ENCODE measurements at places on chromosomes 7 and 10.
A peak's percentile ranks its signal among the peaks of the same experiment; 100 is the strongest.

DNA sequence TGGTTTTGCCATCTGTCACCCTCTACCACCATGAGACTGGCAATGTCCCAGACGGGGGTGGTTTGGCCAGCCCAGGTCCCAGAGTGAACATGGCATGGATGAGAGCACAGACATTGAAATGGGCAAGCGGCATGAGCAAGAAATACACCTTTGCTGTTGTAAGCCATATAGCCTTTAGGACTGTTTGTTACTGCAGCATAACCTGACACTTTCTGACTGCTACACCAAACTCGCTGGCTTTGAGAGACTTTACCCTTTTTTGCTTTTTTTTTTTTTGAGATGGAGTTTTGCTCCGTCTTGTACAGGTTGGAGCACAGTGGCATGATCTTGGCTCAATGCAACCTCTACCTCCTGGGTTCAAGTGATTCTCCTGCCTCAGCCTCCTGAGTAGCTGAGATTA, 5.2 kb upstream of the MUC3A start:
- no peak for DNase-seq

- peak; percentile 31 for DNase-seq
Measured at GRCh38 chr7:85890244-85890811, 703.5 kb upstream of the SEMA3D start.

DNA sequence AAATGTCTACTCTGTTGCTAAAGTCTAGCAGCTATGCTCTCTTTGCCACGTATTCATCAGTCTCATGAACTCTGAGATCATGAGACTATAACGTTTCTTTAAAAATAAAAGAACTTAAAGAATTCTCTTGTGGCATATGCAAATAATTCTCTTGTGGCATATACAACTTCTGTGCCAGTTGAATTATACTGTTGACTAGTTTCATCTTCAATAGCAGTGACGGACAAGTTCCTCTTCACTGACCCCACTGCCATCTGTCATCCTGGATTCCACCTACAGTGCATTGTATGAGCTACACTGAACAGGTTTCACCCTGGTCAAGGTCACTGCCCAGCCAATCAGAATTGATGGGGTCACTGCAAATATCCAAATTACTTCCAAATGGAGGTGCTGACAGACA, 88.2 kb downstream of the CD36 start:
- DNase-seq: peak; percentile 75

DNA sequence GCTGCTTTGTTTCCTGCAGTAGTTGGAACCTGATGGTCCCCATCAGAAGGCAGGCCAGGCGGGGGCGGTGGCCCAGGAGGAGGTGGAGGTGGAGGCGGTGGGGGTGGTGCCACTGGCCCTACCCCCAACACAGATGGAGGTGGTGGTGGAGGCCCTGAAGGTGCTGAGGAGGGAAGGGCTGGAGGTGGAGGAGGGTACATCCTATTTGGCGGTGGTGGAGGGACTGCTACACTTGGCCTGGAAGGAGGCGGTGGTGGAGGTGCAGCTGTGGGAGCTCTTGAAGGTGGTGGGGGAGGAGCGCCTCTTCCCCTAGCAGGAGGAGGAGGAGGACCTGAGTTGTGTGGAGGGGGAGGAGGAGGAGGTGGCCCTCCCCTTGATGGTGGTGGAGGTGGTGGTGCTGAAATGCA, 36.8 kb downstream of the LMOD2 start:
- DNase-seq: no peak

DNA sequence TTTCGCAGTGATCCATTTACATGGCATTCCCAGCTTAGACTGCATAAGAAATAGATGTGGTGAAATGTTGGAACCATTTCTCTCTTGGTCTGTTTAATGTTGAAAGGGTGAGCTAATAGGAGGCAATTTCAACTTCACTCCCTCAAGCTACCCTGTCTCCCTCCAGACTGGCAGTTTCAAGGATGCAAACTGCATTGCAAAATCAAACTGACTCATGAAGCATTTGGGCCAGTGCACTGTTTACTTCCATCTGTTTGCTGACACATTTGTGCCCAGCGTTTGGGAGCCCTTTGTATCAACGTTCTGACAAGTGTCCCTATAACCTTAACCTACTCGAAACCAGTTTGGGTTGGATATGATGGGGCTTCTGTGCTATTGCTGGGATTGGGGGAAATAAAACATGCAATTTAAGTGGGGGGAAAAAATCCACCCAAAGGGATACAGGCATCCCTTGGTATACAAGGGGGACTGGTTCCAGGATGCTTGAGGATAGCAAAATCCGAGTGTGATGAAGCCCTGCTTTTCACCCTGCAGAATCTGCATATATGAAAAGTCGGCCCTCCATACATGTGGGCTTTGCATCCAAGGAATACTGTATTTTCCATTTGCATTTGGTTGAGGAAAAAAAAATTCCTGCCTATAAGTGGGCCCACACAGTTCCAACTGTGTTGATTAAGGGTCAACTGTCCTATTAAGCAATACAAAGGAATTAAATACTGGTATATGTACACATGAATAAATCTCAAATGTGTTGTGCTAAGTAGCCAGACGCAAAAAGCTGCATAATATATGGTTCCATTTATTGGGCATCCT, 15.6 kb downstream of the RHEB start:
- DNase-seq: peak; percentile 76

GRCh38 chr10:96345222-96345621, 13.6 kb downstream of the OPALIN start:
- DNase-seq: no peak

GRCh38 chr10:75967491-75967890, 536.1 kb downstream of the LRMDA start:
- no peak for DNase-seq

- DNase-seq: no peak
Measured at GRCh38 chr10:132840698-132841614, 55.0 kb upstream of the NKX6-2 start.

DNA sequence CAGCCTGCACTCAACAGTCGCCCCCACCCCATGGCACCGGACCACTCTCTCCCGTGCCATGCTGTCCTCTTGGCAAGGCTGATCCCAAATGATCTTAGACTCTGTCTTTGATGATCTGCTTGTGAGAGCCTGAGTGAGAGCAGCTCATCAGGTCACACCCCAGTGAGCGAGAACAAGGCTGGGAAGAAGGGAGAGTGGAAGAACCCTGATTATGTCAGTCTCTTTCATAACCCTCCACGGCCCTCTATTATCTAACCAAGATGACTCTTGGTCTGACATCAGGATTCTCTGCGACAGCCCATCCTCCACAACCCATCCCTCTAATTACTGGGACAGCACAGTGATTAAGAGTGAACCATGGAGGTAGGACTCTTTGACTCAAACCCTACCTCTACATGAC, 53.1 kb upstream of the C7orf33 start:
- peak; percentile 51 for DNase-seq

DNA sequence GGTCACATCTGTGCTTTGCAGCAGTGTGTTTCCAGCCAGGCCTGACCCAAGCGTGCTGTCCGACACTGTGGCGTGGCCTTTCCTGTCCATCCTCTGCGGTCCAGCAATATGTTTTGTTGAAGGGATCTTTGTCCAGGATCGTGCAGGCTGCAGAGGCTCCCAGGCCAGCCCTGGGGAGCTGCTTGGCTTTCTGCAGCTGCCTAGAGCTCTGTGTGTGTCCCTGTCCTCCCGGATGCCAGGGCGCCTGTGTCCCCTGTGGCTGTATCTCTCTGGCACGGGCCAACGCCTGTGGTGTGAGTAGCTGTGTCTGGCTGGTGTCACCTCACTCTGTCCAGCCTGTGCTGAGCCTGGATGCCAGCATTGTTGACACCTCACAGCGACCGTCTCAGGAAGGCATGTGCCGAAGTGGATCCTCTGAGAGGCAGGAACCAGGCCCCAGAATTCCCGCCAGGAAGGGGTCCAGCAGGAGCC, 94.5 kb downstream of the INPP5A start:
- DNase-seq: no peak

- DNase-seq: no peak
Measured at GRCh38 chr7:82441669-82442478, 1.7 kb downstream of the CACNA2D1 start.

GRCh38 chr7:91343420-91343960, 79.3 kb downstream of the FZD1 start:
- DNase-seq: no peak

GRCh38 chr7:24706211-24707170, 50.8 kb downstream of the GSDME start:
- no peak for DNase-seq

- no peak for DNase-seq
Measured at GRCh38 chr10:80279146-80279545, 10.3 kb downstream of the MAT1A start.

DNA sequence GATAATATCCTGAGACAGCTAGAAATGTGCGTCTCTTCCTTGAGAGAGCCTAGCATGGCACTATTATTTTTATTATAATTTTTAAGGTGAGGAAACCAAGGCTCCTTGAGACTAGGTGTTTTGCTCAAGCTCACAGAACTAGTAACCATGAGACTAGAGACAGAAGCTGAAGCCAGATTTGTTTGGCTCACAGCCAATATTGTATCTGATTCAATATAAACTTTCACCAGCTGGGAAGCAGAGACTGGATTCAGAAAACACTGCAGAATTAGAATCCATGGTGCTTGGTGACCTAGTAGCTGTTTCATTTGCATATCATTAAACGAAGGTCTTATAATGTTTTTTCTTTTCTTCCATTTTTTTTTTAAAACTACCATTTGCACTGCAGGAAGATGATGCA, 64.4 kb downstream of the DNAJB9 start:
- DNase-seq: no peak

DNA sequence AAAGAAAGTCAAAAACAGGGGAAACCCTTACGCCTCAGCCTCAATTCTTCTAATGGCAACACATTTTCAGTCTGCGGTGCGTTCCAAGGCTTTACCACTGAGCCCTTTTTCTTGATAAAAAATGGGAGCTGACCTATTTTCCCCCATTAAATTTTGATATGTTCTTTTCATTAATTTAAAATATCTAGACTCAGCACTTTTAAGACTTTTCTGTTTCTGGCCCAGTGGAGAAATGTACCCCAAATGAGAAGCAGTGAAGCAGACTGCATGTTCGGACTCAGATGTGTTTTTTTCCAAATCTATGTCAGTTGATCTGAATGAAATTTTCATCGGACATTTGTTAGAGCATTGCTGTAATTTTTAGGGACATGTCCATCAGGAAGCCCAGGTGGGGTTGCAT, 126.2 kb downstream of the SEC23IP start:
- no peak for DNase-seq

DNA sequence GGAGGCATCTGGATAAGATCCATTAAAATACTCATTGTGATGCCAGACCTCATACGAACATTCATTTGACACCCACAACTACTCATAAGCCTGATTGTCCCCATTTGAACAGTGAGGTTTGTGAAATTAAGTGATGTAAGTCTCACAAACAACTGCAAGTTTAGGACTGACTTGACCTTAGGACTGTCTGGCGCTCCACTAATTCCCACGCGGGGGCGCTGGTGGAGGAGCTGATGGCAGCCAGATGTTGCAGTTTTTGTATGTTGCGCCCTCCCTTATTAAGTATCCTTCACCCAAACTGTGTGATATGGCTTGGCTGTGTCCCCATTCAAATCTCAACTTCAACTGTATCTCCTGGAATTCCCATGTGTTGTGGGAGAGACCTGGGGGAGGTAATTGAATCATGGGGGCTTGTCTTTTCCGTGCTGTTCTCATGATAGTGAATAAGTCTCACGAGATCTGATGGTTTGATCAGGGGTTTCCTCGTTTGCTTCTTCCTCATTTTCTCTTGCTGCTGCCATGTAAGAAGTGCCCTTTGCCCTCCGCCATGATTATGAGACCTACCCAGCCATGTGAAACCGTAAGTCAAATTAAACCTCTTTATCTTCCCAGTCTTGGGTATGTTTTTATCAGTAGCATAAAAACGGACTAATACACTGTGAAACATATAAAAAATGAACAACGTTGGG, 20.3 kb upstream of the TIAL1 start:
- DNase-seq: peak; percentile 66

- DNase-seq: no peak
Measured at GRCh38 chr10:6958711-6959110, 378.6 kb upstream of the PRKCQ start.

- DNase-seq: no peak
Measured at GRCh38 chr10:51204066-51204465, 129.8 kb downstream of the PRKG1 start.

DNA sequence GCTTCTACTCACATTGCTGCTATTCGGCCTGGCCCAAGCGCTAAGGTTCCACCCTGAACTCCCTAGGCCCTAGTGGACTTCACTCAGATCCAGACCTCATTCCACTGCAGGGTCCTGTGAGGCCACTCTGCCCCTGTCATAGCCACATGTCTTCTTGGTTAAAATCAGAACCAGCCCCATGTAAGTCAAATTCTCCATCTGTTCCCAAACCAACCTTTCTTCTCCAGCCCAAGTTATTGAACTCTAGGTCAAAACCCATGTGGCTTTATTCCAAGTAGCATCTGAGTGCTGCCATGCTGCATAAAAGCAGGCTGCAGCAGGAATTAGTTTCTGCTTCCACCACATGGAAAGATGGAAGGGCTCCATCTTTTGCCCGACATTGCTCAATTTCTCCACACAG, 281.2 kb downstream of the SNX13 start:
- no peak for DNase-seq

DNA sequence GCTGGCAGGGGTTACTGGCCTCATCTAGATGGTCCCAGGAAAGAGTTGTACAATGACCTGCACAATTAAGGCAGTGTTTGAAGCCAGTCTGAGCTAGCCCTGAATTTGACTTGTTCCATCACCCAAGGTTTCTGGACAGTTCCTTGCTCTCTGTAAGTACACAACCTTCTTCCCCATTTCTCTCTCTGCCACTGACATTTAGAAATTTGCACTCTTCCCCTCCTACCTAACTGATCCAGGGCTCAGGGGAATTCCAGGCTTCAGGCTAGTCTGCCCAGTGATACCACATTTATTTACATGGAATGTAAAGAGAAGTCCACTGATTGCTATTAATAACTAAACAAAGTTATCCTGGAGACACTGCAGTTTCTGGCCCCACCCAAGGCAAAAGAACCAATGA, 139.0 kb upstream of the GPR26 start:
- peak; percentile 75 for DNase-seq

- DNase-seq: no peak
Measured at GRCh38 chr7:153022475-153023193, 263.1 kb downstream of the ACTR3B start.

DNA sequence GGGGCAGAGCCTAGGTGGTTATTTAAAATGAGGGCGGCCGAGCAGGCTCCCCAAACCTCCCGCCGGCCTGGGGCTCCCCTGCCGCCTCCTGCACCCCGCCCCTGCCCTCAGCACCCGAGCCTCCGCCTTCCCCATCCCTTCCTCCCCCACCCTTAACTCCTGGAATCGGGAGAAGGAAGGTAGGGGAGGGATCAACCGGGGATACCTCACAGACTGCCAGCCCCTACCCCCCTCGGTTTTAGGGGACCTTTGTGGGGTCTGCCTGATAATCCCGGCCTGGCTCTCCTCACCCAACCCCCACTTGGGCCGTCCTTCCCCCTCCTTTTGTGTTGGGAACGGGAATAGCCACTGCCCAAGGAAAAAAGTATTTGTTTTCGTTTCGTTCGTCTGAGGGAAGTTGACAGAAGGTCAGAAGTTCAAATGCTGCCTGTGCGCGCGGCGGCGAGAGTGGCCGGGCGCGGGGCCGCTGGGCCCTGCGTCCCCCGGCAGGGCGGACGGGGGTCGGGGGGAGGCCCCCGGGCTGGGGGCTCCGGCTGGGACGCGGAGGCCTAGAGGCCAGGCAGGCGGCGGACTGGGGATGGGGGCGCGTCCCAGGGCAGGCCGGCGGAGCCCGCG, 2.8 kb downstream of the SHH start:
- no peak for DNase-seq

GRCh38 chr7:4745265-4745919, 30.0 kb upstream of the AP5Z1 start:
- no peak for DNase-seq

- no peak for DNase-seq
Measured at GRCh38 chr10:72783410-72783833, 91.5 kb downstream of the MCU start.

GRCh38 chr7:98795741-98796493, 73.9 kb downstream of the TMEM130 start:
- no peak for DNase-seq
